ENCODE measurements at places on chromosomes 5 and 9.

GRCh38 chr9:8262625-8263622 is 463.3 kb upstream of the DMAC1 start:
- DNase-seq = no peak

- no peak for DNase-seq
Measured at GRCh38 chr9:122030357-122030756, 62.8 kb downstream of the TTLL11 start.

- DNase-seq = no peak
Measured at GRCh38 chr9:21933865-21934264, 60.3 kb downstream of the CDKN2A start.

GRCh38 chr9:38164659-38165221 is 95.7 kb upstream of the SHB start:
- DNase-seq = no peak

- no peak for DNase-seq
Measured at GRCh38 chr5:157530226-157530972, 45.2 kb downstream of the ADAM19 start.

DNA sequence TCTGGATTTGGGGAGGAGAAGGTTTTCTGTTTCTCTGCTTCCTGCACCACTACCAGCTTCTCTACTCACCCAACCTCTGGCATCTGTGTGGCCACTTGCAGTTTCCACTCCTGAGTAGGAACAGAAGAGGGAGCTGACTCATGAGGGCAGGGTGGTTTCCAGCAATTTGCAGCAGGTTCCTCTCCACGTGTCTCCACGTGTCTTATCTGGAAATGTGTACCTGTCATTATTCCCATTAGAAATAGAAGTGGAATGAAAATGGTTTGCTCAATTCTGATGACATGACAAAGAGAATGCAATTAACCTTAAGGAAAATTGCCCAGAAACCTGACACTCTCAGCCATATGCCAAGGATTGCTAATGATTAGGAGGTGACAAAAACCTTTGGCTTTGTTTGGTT is 33.0 kb downstream of the EGFLAM start:
- no peak for DNase-seq

- DNase-seq = no peak
Measured at GRCh38 chr9:117392992-117393391, 21.9 kb downstream of the ASTN2 start.

GRCh38 chr5:1706021-1706420 is 93.6 kb downstream of the MRPL36 start:
- DNase-seq = no peak

GRCh38 chr9:126205845-126206498 is 120.7 kb upstream of the MVB12B start:
- no peak for DNase-seq

DNA sequence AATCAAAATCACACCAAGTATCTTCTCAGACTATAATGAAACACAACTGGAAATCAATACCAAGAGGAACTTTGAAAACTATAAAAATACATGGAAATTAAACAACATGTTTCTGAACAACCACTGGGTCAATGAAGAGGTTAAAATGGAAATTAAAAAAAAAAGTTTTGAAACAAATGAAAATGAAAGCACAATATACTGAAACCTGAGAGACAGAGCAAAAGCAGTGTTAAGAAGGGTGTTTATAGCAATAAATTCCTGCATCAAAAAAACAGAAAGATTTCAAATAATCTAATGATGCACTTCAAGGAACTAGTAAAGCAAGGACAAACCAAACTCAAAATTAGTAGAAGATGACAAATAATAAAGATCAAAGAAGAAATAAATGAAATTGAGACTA is 92.0 kb downstream of the TMEM232 start:
- DNase-seq = no peak

DNA sequence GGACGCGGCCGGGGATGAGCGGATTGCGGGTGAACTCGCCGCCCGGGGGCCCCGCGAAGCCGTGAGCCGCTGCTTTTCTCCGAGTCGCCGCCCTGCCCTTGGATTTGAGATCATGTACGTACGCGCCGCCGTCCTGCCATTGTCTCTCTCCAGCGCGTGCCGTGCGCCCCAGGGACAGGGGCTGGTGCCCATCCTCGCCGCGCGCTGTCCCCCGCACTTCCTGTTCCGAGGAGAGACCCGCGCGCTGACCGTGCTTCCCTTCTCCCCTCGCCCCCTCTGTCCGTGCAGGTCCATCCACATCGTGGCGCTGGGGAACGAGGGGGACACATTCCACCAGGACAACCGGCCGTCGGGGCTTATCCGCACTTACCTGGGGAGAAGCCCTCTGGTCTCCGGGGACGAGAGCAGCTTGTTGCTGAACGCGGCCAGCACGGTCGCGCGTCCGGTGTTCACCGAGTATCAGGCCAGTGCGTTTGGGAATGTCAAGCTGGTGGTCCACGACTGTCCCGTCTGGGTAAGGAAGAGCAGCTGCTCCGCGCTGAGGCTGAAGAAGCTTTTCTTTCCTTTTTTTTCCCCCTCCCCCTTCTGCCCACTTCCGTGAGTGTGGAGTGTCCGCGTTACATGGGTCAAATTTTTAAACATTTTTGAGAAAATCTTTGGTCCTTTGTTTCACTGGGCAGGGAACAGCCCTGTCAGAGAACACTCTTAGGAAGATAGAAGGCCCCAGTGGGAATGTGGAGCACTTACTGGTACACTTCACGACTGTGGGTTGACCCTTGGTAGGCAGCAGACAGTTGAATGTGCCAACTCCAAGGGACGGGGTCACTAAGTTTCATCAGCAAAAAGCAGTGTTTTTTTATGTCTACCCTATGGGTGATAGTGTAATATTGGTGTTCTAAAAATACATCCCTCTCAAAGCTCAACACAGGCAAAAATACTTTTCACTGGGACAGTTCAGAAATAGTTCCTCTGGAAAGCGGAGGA is 727 bp downstream of the RHOBTB3 start:
- no peak for DNase-seq

- DNase-seq = no peak
Measured at GRCh38 chr5:32602906-32603305, 17.5 kb downstream of the SUB1 start.

DNA sequence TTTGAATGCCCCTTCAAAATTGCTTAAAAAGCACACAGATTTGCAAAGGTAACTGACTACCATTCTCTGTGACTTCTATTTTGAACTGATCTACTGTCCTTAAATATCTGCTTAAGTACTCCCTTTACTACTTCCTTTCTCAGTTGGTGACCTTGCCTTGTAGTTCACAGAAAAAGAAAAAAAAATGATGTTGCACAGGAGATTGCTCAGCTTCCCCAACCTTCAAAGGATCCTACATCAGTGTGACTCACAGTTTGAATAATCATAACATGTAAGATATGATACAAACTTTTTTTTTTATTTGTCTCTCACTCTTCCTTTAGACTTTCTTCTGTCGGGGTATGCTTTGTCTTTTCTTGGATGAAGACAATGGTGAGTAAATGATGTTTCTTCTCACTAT is 1029.6 kb downstream of the CDH12 start:
- no peak for DNase-seq

DNA sequence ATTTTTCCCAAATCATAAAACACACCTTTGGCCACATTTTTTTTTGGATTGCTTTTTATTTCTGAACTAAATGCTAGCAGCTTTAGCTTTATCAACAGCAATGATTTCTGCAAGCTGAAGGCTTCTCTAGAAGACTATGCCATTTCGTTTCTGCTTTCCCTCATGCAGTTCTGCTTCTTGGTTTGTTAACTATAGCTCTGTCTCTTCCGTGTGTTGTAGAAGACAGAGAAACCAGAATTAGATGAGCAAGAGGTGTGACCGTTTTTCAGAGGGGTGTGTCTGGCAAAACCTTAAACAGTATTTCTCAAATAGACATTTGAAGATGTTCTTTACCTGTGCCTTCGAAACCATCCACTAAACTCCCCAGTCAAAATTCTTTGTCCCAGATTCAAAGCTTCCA is 131.5 kb downstream of the ZNF462 start:
- DNase-seq = no peak

GRCh38 chr5:2223303-2223702 is 340.6 kb upstream of the IRX4 start:
- no peak for DNase-seq

DNA sequence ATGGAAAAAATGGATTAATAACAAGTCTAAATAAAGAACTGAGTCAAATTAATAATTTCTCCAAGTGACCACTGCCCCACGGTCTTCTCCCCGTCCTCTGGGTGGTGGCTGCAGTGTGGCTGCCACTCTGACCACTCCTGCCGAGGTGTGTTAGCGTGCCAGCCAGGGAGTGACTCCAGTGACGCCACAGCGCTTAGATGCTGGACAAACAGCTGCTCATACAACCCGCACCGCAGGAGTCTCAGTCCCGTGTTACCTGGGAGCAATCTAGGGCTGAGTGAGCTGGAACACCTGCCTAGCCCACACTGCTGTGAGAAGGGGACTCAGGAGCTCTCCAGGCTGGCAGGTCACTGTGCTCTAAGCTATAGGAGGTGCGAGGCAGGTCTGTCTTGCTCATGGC is 10.2 kb downstream of the MAPK9 start:
- no peak for DNase-seq

DNA sequence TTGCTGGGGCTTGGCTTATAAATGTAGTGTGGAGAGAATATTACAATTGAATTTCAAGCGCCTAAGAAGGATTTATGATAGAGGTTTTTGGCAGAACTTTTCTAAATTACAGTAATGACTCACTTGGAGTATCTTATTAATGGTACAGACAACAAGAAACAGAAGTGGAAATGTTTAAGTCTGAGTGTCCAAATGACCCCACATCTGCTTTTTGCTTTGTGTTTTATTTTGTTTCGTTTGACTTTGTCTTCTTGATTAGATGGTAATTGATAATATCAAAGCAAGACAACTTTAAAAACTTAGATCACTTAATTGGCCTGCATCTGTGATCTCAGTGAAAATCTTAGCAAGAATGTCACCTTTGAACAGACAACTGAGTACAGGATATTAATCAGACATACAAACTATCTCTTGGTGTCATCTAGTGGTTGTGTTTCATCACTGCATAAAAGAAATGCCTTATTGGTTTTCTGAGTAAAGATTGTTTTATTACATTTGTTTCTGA is 577.4 kb downstream of the ISL1 start:
- no peak for DNase-seq

DNA sequence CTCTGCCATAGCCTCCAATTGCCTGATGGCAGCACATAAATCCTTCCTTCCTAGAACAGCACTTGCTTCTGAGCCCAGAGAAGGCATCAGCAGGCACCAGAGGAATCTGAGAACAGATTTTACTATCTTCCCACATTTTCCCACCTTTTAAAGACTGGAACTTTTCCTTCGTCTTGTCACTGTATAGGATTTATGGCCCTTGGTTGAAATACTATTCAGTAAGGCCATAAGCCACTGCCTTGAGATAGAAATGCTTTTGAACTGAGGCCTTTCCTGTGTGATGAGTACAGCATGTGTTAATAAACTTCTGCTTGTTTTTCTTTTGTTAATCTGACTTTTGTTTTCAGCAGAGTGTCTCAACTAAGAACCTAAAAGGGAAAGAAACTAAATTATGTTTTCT is 84.3 kb downstream of the MRPS27 start:
- DNase-seq = no peak

GRCh38 chr5:83955916-83956315 is 235.3 kb upstream of the HAPLN1 start:
- DNase-seq = no peak

DNA sequence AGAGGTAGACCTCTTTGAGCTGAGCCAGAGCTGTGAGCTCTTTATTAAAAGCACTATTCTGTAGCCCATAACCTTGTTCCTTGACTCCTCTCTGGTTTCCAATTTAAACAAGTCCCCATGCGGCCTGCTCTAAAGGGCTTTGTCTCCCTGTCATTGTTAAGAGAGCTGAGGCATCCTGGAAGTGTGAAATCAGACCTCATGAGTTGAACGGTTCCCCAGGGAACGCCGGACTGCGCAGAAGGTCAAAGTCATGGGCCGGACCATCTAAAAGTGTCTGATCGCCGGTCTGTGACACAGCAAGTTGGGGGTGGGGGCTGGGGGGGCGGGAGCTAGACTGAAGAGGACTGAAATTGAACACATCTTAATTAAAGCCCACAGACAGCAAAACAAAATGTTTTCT is 265.8 kb downstream of the SLF1 start:
- no peak for DNase-seq

GRCh38 chr5:142587354-142587965 is 98.4 kb downstream of the FGF1 start:
- DNase-seq = no peak

- DNase-seq = no peak
Measured at GRCh38 chr5:39608024-39608423, 183.2 kb upstream of the DAB2 start.
